Mesothelial cell of epicardium (in vitro differentiated cells): ENCODE measurements at places on chromosomes 7 and 10. TPM values are rescaled to one million over a fixed set of nuclear protein-coding genes. Genes with fewer than 3 reads are reported as not detected.

DNA sequence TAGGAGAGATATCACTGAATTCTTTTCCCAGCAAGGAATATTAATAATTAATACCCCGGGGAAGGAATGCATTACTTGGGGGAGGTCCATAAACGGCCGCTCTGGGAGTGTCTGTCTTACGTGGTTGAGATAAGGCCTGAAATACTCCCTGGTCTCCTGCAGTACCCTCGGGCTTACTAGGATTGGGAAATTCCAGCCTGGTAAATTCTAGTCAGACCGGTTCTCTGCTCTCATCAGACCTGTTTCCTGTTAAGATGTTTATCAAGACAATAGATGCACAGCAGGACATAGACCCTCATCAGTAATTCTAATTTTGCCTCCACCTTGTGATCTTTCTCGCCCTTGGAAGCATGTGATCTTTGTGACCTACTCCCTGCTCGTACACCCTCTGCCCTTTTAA, 162.8 kb upstream of the KCND2 start:
- H3K27ac ChIP-seq: no peak overlapping the region
- no peak for DNase-seq
- H3K4me1 ChIP-seq: no peaks in the 10 kb centered on the region
- H3K36me3 ChIP-seq: peaks cover 2% of the 10 kb centered on the region

DNA sequence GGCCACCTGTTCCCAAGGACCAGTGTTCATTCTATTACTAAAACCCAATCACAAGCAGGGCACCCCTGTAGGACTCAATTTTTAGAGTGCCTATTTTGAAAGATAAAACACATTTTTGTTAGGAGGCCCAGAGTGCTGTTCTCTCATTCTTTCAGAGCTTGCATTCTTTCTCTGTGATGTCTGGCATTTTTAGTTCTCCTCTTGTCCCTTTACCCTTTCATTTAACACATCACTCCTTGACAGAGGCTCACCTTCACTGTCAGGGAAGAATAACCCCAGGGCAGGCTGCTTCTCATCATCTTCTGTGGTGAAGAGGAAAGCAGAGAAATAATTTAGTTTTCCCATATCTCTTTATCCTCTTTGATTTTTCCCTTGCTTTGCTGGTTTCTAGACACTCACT, 73.9 kb downstream of the CHRM2 start:
- H3K4me1 ChIP-seq: peaks cover 52% of the 10 kb centered on the region
- H3K4me3 ChIP-seq: no peak overlapping the region
- no peaks in the 10 kb centered on the region for H3K27me3 ChIP-seq
- H3K36me3 ChIP-seq: peaks cover 11% of the 10 kb centered on the region

DNA sequence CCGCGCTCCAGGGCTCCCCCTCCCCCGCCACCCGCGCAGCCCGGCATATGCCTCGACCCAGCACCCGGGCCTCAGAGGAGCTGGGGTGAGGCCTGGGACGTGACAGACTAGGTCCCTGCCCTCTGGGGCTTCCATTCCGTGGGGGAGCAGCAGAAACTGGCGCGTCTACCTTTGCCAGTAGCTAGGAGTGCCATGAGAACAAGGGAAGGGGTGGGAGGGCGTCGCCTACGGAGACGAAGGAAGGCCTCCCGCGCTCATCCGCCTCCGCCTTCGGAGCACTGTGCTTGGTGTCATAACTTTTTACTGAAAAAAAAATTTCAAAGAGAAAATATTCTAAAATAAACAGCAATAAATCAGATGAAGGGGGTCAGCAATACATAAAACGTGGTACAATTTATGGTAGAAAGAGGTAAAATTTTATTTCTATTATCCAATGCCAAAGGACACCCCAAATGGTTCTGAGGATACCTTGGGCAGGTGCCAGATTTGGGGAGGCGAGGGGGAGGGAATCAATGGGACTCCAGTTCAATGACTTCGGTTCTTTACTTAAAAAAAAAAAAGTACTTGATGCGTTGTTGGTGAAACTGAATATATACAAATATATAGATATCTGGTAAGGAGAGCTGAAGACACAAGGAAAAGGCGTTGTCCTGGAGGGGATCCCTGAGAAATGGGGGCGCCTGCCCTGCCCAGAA, 35.1 kb upstream of the GRID1 start:
- peak overlapping the region; percentile 45 for H3K4me3 ChIP-seq
- H3K27ac ChIP-seq: no peak overlapping the region
- H3K36me3 ChIP-seq: no peaks in the 10 kb centered on the region
- H3K27me3 ChIP-seq: peaks cover 69% of the 10 kb centered on the region
- peaks cover 19% of the 10 kb centered on the region for H3K4me1 ChIP-seq
- DNase-seq: no peak

Gene PLAC9
- 24.0 to 30.3 TPM (median 25.1 TPM) in 3 replicates for total RNA-seq

DNA sequence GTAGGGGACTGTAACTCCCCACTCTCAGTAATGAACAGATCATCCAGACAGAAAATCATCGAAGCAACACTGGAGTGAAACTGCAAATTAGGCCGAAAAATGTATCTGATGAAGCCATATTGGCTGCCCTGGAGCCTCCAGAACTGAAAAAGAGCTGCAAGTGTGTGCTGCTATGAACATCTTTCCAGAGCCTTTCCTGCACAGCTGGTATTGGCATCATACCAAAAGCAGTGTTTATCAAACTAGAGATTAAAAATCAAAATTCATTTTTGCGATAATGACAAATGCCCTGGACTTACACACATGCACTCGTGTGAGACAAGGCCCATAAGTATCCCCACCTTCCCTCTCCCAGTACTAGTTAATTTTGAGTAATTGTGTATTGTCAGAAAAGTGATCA, 6.8 kb upstream of the CLDN12 start:
- H3K36me3 ChIP-seq: peaks cover 3% of the 10 kb centered on the region
- no peak for DNase-seq
- no peak overlapping the region for H3K27ac ChIP-seq
- H3K27me3 ChIP-seq: peaks cover 18% of the 10 kb centered on the region
- no peaks in the 10 kb centered on the region for H3K4me1 ChIP-seq

- DNase-seq: no peak
- H3K4me3 ChIP-seq: no peak overlapping the region
- H3K4me1 ChIP-seq: no peaks in the 10 kb centered on the region
- H3K36me3 ChIP-seq: no peaks in the 10 kb centered on the region
- H3K27me3 ChIP-seq: peaks cover 8% of the 10 kb centered on the region
- H3K27ac ChIP-seq: no peak overlapping the region
These were observed 138.2 kb downstream of the C10orf105 start for GRCh38 chr10:71581376-71581775.

DNA sequence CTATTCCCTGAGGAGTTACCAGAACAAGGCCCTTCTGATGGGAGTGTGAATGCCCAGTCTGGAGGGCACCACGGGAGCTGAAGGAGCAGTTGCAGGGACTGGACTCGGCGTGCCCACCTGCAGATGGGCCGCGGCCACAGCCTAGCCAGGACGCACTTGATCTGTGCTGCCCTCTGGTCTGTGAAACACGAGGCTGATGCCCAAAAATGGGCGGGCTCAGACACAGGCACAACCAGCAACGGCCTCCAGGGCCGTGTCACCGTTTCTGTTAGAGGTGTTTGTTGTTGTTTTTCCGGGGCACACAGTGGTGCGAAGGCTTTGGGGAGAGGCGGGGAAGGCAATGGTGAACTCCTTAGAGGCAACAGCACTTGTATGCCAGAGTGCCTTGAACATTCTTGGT, 235.8 kb downstream of the DNAJB6 start:
- DNase-seq: no peak
- no peaks in the 10 kb centered on the region for H3K36me3 ChIP-seq
- H3K27me3 ChIP-seq: peaks cover 67% of the 10 kb centered on the region
- peaks cover 16% of the 10 kb centered on the region for H3K4me1 ChIP-seq
- H3K27ac ChIP-seq: no peak overlapping the region
- no peak overlapping the region for H3K4me3 ChIP-seq

Gene C1QL3
- not detected in 3 replicates for total RNA-seq

Gene CUTC
- 10.4 to 13.3 TPM (median 10.6 TPM) in 3 replicates for total RNA-seq

DNA sequence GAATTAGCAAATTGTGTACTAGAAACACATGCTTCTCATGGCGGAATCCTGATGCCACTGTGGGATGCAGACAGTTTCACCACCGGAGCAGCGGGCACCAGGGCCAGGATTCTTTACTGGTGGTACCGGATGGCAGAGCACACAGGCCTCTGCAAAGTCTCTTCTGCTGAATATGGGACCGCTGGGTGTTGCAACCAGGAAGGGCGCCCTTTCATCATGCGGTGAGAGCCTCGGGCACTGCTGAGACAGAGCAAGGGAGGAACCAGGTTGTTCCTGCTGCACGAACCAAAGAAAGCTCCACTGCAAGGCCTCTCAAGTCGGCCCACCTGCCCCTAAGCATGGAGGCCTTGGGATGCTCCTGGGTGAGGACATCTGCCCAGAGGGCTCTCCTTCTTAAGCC, 57.0 kb upstream of the NMT2 start:
- H3K27me3 ChIP-seq: no peaks in the 10 kb centered on the region
- no peak overlapping the region for H3K4me3 ChIP-seq
- H3K27ac ChIP-seq: no peak overlapping the region
- peaks cover 8% of the 10 kb centered on the region for H3K4me1 ChIP-seq
- no peak for DNase-seq
- peaks cover 24% of the 10 kb centered on the region for H3K36me3 ChIP-seq

- H3K4me3 ChIP-seq: no peak within 1 kb of the TSS
- no peaks in the 10 kb centered on the region for H3K36me3 ChIP-seq
- H3K27ac ChIP-seq: no peak within 1 kb of the TSS
- H3K4me1 ChIP-seq: peaks cover 2% of the 10 kb centered on the region
These were observed at the start of gene PLEKHS1 for GRCh38 chr10:113751181-113751732. Gene PLEKHS1 (plus strand): TSS chr10:113751682. CDS start chr10:113755278, 3,596 bp downstream.

Gene RGR
- total RNA-seq: not detected in 3 replicates

DNA sequence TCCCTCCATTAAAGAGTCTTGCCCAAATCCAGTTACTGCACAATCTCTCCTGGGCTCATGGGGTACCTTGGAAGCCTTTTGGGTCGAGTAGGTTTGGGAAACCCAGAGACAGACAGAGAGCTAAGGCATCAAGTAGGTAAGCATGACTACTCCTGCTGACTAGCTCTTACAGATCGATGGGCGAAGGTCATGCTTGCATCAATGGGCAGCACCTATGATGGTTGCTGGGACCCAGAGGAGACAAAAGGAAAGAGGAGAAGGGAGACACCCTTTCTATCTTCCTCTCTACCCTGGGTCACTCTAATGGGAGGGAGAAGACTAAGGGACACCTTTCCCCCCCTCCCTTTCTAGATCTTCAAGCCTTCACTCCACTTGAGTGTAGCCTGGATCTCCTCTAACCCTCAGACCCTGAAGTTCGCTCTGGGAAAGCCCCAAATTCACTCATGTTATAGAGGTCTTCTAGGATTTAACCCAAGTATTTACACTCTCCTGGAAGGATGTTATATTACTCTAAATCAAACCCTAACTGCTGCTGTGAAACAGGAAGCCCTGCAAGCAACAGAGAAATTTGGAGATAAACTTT, 31.6 kb upstream of the ZNF746 start:
- peaks cover 2% of the 10 kb centered on the region for H3K36me3 ChIP-seq
- DNase-seq: no peak

Gene TNRC18
- 151 to 171 TPM (median 166 TPM) in 3 replicates for total RNA-seq

GRCh38 chr10:26696786-26697162, 727 bp upstream of the PDSS1 start:
- H3K36me3 ChIP-seq: peaks cover 2% of the 10 kb centered on the region
- peak overlapping the region; percentile 97 for H3K4me3 ChIP-seq
- peak overlapping the region; percentile 89 for H3K27ac ChIP-seq
- no peak for DNase-seq
- peaks cover 20% of the 10 kb centered on the region for H3K27me3 ChIP-seq

- no peaks in the 10 kb centered on the region for H3K27me3 ChIP-seq
- peaks cover 43% of the 10 kb centered on the region for H3K4me1 ChIP-seq
- H3K4me3 ChIP-seq: no peak overlapping the region
- no peak overlapping the region for H3K27ac ChIP-seq
These were observed 1.3 kb upstream of the SLF2 start for GRCh38 chr10:100911472-100911871.

GRCh38 chr7:1176891-1177373, 16.9 kb upstream of the ZFAND2A start:
- H3K27me3 ChIP-seq: peaks cover 16% of the 10 kb centered on the region
- peak; percentile 64 for DNase-seq
- H3K4me3 ChIP-seq: no peak overlapping the region
